ENCODE measurements at places on chromosomes 12 and 14.

- DNase-seq = no peak
Measured at GRCh38 chr14:58946431-58946830, 242.0 kb upstream of the DAAM1 start.

GRCh38 chr14:53368066-53368465 lies 214.9 kb upstream of the DDHD1 start:
- DNase-seq = no peak

DNA sequence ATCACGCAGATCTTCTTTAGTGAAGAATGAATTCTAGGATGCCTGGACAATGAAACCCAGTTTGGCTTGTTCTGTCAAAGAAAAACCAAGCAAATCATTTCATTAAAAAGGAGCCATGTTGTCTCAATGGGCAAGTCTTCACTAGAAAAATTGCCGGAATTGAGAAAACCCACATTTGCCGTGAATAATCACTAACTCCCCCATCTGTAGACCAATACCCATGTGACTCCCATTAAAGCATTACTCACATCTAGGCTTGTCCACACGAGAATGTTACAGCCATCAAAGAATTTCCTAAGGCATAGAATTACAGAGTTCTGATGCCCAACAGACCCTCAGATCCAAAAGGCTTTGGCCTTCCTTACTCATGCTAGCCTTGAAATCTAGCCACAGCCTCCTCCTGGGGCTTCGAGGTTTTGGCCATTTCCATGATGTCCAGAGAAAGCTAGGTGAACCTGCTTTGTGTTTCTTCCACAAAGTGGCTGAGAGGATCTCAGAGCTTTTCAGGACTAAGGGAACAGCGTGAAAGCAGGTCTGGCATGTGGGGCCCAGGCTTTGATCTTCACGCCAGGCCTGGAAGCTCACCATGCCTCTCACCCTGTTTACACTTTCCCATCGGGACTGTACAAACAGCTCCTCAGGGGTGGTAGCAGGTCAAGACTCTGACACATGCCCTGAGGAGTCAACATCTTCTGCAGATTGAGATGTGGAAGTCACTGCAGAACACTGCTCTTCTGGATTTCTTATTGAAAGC lies 12.1 kb downstream of the SLC7A8 start:
- no peak for DNase-seq

DNA sequence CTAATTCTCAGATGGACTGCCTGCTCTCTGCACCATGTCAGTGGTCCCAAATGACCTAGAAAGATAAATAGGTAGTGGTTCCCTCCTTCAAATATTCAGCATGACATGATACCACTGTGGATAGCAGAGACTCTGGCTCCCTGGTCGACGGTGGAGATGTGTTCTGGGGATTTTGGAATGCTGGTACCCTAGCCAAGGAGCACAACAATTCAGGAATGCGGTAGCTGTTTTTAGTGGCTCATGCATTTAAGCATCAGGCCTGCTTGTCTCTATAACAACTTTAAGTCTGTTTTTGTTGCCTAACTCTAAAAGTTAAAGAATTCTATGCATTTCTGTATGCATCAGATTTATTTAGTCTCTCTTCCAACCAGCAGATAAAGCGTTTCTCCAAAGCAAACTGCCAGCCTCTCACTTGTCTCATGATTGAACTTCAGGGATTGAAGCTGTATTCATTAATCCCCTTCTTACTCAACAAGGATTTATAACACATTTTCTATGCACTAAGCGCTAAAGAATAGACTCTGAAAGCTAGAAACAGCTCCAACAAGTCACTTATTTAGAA lies 164.9 kb upstream of the BMP4 start:
- DNase-seq = no peak

DNA sequence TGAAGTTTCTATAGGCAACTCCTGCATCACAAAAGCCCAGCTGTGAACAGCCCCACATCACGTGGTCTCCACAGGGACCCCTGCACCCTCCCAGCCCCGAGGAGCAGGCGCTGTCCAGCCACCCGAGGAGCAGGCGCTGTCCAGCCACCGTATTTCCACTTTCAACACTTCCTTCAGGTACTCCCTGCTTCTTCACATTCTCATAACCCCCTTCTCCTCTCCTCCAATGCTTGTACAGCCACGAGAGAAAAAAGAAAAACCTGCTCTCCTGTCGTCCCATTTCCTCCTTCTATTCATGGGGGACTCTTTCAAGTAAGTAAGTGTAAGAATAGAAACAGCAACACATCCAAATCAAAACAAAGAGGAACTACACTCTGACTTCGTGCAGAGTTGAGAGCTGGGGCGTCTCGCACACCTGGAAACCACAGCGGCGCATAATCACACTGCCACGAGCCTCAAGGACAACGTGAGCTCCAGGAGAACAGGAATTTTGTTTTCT lies 11.9 kb downstream of the CDC42BPB start:
- no peak for DNase-seq

DNA sequence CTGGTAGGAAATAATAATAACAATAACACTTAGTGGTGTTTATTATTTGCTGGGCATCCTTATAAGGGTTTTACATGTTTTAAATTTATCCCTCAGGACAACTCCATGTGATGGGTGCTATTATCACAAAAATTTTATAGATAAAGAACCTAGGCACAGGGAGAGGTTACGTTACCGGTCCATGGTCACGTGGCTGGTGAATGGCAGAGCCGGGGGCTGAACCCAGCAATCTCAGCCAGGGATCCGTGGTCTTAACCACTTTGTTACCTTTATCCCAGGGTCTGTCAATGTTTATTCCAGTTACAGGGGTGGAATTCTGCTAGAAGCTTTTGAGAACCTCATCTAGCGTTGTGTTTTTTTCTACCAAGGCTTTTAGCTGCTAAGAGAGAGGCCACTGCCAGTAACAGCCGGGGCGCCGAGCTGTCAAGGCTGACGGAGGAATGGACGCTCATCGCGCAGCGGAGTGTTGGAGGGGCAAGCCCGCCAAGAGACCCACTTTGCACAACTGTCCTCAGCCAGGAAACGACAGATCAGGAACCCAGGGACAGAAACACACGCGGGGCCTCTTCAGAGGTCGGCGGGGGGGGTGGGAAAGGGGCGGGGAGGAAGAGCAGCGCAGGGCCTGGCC lies 418 bp downstream of the AMN1 start:
- no peak for DNase-seq

- DNase-seq = no peak
Measured at GRCh38 chr14:96191353-96191752, 13.3 kb upstream of the BDKRB2 start.

GRCh38 chr12:84072961-84073360 lies 839.6 kb downstream of the SLC6A15 start:
- no peak for DNase-seq

DNA sequence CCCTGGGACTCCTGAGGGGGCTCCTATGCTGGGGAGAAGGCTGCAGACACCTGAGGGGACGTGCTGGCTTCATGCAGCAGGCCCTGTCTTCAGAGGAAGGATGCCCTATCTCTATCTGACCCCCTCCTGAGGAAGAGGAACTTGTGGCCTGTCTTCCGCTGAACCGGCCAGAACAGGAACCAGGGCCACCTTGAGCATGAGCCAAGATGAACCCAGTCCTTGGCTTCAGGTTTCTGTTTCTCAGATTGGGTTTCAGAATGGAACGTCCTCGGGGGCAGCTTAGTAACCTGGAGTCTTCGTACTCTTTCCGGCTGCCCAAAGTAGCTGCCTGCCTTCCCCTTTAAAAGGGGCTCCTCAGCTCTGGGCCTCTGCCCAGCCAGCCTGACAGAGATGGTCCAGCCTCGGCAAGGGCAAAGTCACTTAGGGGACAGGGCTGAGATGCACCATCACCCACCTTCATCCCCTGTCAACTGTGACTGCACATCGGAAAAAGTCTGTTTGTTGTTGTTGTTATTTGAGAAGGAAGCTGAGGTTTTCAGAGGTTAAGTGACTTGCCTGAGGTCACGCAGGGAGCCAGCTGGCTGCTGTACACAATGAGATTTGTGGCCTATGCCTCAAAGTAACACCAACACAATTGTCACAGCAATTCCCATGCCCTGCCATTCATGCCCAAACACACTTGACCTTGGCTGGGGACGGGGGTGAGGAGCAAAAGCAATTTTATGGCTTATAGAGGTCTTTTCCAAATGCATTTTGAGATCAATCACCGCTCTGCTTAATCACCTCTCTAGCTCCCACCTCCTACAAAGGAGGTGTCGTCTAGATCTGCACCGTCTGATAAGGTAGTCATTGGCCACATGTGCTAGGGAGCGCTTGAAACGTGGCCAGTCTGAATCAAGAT lies 13.4 kb downstream of the ASB2 start:
- no peak for DNase-seq

- no peak for DNase-seq
Measured at GRCh38 chr12:104478396-104479122, 21.8 kb downstream of the CHST11 start.

DNA sequence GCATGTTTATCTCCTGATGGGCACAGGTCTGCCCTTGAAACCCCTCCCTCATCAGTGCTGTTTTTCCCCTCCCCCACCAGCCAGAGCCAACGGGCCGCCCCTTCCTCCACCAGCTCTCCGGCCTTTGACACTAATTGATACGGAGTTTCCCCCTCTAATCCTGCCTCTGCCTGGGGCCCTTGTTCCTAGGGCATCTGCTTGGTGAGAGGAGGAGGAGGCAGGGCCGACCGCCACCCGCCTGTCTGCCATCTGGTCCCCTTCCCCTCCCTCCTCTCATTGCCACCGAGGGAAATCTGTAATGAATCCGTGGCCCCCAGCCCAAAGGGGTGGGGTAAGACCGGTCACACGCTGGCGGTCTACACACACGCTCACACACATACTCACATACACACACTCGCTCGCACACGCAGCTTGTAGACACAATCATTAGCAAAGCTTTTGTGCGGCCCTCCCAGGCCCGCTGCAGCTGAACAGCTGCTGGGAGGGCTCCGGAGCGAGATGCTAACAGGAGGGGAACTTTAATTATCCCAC lies 27.4 kb downstream of the SRRM4 start:
- no peak for DNase-seq

GRCh38 chr12:102435827-102436436 lies 44.4 kb downstream of the IGF1 start:
- DNase-seq = no peak

- no peak for DNase-seq
Measured at GRCh38 chr14:20671597-20672283, 12.6 kb upstream of the RNASE4 start.

- no peak for DNase-seq
Measured at GRCh38 chr14:104093366-104094055, 8.0 kb downstream of the ASPG start.

GRCh38 chr12:55074806-55075205 lies 51.4 kb upstream of the OR9K2 start:
- no peak for DNase-seq

GRCh38 chr14:40119321-40119720 lies 687.1 kb upstream of the FBXO33 start:
- DNase-seq = no peak

DNA sequence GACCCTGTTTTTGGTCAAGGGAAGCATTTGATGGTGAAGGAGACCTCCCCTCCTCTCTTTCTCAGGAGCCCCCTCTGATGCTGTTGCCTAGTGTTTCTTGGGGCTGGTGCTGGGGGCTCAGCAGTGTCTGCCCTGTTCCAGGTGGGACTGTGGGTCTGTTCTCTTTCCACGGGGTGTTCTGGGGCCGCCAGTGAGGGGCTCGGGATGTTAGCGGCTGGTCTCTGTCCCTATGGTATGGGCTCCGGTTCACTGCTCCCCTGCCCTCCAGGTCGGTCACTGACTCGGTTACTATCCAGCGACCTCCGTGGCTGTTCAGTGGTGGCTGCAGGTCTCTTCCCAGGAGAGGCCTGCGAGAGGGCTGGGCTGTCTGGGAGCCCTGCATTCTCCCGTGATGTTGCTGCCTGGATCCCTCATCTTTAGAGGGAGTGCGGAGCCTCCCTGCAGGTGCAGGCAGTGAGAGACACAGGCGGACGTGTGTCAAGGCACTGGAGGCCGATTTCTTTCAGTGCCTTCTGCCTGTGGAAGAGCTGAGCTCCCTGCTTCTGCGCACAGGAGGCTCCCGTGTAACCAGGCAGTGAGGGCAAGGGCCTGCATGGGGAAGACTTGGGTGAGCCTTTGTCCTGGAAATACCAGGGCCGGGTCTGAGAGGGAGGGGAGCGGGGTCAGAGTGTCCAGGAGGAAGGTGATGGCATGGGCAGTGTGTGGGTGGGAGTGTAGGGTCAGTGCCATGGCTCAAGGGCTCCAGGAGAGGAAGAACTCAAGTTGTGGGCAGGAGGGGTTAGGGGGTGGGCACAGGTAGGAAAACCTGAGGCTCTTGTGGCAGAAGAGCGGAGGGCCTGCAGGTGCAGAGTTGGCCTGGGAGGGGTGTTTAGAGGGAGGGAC lies 362.6 kb downstream of the TMEM121 start:
- DNase-seq = no peak

Data from kidney epithelial cell (primary cell).